ENCODE measurements at places on chromosomes 5 and 9. TPM values are rescaled to one million over a fixed set of nuclear protein-coding genes. Genes with fewer than 3 reads are reported as not detected.
A peak's percentile ranks its signal among the peaks of the same experiment; 100 is the strongest.

- no peak overlapping the region for H3K27ac ChIP-seq
- H3K27me3 ChIP-seq: no peaks in the 10 kb centered on the region
- no peaks in the 10 kb centered on the region for H3K36me3 ChIP-seq
- no peak overlapping the region for H3K4me3 ChIP-seq
Measured at GRCh38 chr9:68749579-68750159, 44.6 kb downstream of the PIP5K1B start.

DNA sequence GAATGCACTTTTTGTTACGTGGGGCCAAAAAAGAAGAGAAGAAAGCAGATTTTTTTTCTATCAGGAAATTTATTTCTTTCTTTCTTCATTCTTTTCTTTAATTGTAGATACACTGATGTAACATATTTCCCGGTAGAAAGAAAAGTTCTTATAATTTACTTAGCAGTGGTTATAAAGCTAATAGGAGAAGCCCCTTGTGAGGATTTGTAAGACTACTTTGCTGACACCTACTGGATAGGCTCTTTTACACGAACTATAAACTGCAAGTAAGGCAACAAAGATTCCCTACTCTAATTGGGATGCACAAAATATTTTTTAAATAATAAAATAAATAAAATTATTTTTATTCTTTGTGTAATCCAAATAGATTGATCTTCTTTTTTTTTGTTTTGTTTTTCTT lies 284.4 kb downstream of the DNAH5 start:
- DNase-seq: no peak
- no peak overlapping the region for H3K4me3 ChIP-seq
- H3K4me1 ChIP-seq: no peaks in the 10 kb centered on the region
- no peaks in the 10 kb centered on the region for H3K36me3 ChIP-seq
- no peaks in the 10 kb centered on the region for H3K27me3 ChIP-seq

GRCh38 chr9:90906316-90907055 lies 104.9 kb downstream of the SYK start:
- no peak overlapping the region for H3K27ac ChIP-seq
- H3K4me1 ChIP-seq: no peaks in the 10 kb centered on the region
- H3K36me3 ChIP-seq: no peaks in the 10 kb centered on the region
- H3K4me3 ChIP-seq: no peak overlapping the region

DNA sequence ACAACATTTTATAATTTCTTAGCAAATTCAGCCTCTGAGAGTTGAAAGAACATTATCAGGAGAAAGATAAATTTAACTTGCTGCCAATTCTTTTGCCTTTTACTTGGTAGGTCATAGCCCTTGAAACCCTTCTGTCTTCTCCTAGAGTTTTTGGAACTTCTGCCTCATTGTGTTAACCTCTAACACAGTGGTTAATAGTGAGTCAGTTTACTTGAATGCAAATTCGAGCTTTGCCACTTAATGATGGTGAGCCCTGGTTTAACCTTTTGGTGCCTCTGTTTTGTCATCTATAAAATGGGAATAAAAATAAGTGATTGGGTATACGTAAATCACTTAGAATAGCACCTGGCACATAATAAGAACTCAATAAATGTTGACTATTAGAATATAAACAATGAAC lies 1.8 kb upstream of the INIP start:
- no peaks in the 10 kb centered on the region for H3K27me3 ChIP-seq
- H3K4me3 ChIP-seq: no peak overlapping the region
- no peak overlapping the region for H3K27ac ChIP-seq
- peaks cover 2% of the 10 kb centered on the region for H3K36me3 ChIP-seq
- peaks cover 23% of the 10 kb centered on the region for H3K4me1 ChIP-seq
- no peak for DNase-seq

DNA sequence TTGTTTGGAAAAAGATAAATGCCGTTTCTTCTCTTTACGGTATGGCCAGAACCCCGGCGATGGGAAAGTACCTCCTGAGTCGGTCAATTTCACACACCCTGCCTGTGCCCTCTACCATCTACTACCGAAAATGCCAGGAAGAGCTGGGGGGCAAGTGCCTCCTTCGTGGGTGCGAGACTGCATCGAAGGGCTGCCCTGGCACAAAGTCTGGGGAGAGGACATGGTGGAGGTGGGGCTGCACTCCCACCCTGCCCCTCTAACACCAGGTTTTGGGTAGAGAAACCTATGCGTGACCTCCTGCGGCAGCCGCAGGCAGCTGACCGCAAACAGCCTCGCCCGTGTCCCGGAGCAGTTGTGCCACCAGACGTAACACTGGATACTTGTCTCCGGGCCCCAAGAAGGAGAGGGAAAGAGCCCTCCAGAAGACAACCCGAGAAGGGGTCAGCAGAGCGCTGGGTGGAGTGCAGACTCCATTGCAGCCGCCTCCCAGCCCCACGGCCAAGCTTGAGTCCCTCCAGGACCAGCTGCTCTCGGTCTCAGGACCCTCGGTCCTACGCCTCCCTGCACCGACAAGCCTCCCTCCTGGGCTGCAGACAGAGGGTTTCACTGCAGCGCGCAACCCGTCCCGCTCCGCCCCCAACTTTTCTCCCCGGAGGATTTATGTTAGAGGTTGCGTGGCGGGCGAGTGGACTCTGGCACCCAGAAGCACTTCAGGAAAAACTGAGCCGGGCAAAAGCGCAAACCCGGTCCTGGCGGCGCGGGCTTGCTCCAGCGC lies 823 bp upstream of the PRDM6 start:
- peaks cover 22% of the 10 kb centered on the region for H3K4me1 ChIP-seq
- H3K27me3 ChIP-seq: peaks cover 72% of the 10 kb centered on the region
- no peak overlapping the region for H3K4me3 ChIP-seq
- peak overlapping the region; percentile 60 for H3K27ac ChIP-seq
- no peaks in the 10 kb centered on the region for H3K36me3 ChIP-seq

DNA sequence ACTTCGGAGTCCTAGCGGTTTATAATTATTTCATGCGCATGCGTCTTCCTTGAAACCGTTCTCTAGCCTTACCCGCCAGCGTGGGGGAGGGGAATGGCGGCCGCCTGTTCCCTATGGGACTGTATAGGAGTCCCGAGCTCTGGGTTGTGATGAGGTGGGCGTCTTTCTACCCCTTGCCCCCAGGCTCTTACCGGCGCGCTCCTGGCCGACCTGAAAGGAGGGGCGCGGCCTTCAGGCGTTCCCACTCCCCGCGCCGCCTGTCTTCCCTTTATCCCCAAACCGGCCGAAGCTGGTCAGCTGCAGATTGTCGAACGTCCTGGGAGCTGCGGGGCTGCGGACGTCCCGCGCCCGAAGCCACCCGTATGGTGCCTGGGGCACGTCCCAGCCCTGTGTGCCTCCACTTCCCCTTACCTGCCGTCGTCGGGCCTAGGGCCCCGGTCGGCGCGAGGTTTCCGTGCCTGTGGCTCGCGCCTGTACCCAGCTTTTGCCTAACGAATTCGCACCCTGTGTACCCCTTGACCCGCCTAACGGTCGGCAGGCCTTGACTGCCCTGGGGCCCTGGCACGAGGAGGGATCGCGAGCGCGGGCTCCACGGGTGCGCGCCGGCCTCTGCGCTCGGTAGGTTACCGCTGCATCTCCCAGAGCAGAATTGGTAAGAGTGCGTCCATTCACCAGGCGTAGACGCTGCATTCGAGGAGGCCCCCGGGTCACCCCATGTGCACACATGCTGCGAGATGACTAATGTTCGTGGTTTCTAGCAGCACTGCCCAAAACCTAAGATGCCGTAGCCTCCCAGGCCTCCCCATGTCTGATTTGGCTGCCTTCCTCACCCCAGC lies 653 bp upstream of the HNRNPH1 start:
- no peaks in the 10 kb centered on the region for H3K27me3 ChIP-seq
- DNase-seq: peak; percentile 77
- H3K27ac ChIP-seq: peak overlapping the region; percentile 99

SLC6A19 gene
- total RNA-seq: not detected

CDH9 gene
- total RNA-seq: not detected

PTGS1 gene
- not detected for total RNA-seq

BTNL3 gene
- not detected for total RNA-seq

CCL19 gene
- not detected for total RNA-seq

All from activated CD4-positive, alpha-beta memory T cell treated with anti-CD3 and anti-CD28 coated beads for 36 hours (primary cell).